ENCODE measurements at places on chromosomes 4 and X. TPM values are rescaled to one million over a fixed set of nuclear protein-coding genes. Genes with fewer than 3 reads are reported as not detected.

GRCh38 chr4:18033111-18034085 is 11.8 kb upstream of the LCORL start:
- no peak overlapping the region for H3K4me3 ChIP-seq
- no peaks in the 10 kb centered on the region for H3K36me3 ChIP-seq
- H3K27ac ChIP-seq, result no peak overlapping the region

DNA sequence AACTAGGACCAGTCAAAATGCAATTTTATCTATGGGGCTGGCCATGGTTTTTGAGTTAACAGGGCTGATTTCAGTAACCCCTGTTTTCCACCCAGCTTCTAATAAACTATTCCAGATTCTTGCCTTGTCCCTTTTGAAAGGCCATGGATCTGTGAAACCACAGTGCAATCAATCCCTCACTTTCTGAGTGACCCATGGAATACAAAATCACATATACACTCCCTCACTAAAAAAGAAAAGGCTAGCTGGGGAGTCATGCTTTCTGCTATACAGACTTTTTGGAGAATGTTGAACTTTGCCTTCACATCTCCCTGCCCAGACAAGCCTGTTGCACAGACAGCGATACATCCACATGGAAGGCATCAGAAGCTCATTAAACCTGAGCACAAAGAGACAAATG is 47.9 kb downstream of the MAD2L1 start:
- no peaks in the 10 kb centered on the region for H3K27me3 ChIP-seq
- no peak overlapping the region for H3K27ac ChIP-seq
- no peaks in the 10 kb centered on the region for H3K4me1 ChIP-seq
- H3K4me3 ChIP-seq, result no peak overlapping the region
- no peaks in the 10 kb centered on the region for H3K36me3 ChIP-seq
- no peak for DNase-seq

The PARM1 gene
- 38.2 TPM for polyA plus RNA-seq

GRCh38 chr4:1109333-1109732 is 4.0 kb downstream of the RNF212 start:
- H3K4me1 ChIP-seq, result peaks cover 5% of the 10 kb centered on the region
- H3K4me3 ChIP-seq, result no peak overlapping the region
- DNase-seq, result no peak
- peaks cover 7% of the 10 kb centered on the region for H3K27me3 ChIP-seq
- H3K27ac ChIP-seq, result no peak overlapping the region

DNA sequence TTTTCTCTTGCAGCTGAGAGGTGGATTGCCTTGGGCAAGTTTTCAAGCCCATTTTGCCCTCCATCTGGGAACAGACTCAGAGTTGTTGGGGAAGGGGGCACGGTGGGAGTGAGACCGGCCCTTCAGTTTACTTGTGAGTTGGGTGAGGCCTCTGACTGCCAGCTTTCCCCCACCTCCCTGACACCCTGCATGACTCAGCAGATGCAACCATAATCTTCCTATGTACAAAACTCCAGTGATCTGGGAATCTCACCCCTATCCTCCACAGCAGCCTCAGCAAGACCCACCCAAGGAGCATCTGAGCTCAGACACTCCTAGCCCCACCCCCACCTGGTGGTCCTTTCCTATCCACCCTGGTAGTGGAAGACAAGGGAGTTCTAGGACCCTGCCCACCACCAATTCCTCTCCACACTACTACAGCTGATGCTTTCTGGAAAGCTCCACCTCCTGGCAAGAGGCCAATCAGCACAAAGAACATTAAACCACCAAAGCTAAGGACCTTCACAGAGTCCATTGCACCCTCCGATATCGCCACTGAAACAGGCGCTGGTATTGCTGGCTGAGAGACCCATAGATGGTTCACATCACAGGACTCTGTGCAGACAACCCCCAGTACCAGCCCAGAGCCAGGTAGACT is 99.4 kb upstream of the STK26 start:
- no peak overlapping the region for H3K4me3 ChIP-seq
- H3K27me3 ChIP-seq, result no peaks in the 10 kb centered on the region
- H3K36me3 ChIP-seq, result no peaks in the 10 kb centered on the region
- no peaks in the 10 kb centered on the region for H3K4me1 ChIP-seq
- no peak overlapping the region for H3K27ac ChIP-seq
- DNase-seq, result no peak

GRCh38 chrX:112642349-112642748 is 37.4 kb downstream of the LHFPL1 start:
- H3K27ac ChIP-seq, result no peak overlapping the region
- peak; percentile 31 for DNase-seq
- H3K36me3 ChIP-seq, result no peaks in the 10 kb centered on the region
- no peaks in the 10 kb centered on the region for H3K27me3 ChIP-seq
- H3K4me1 ChIP-seq, result no peaks in the 10 kb centered on the region

GRCh38 chrX:107672955-107673378 is 44.7 kb downstream of the PRPS1 start:
- peak overlapping the region; percentile 68 for H3K27ac ChIP-seq
- H3K27me3 ChIP-seq, result no peaks in the 10 kb centered on the region
- no peak overlapping the region for H3K4me3 ChIP-seq
- H3K4me1 ChIP-seq, result peaks cover 39% of the 10 kb centered on the region
- peak; percentile 83 for DNase-seq

The SSX4 gene
- polyA plus RNA-seq, result not detected
